Thyroid gland (tissue), 4 donors: ENCODE measurements at places on chromosomes 5 and 9.

- no peak for DNase-seq
Measured at GRCh38 chr9:10835791-10836463, 223.1 kb upstream of the PTPRD start.

- no peak for DNase-seq
Measured at GRCh38 chr5:114948363-114948762, 221.3 kb downstream of the TRIM36 start.

- no peak for DNase-seq
Measured at GRCh38 chr5:61623401-61624069, 291.5 kb downstream of the ZSWIM6 start.

DNA sequence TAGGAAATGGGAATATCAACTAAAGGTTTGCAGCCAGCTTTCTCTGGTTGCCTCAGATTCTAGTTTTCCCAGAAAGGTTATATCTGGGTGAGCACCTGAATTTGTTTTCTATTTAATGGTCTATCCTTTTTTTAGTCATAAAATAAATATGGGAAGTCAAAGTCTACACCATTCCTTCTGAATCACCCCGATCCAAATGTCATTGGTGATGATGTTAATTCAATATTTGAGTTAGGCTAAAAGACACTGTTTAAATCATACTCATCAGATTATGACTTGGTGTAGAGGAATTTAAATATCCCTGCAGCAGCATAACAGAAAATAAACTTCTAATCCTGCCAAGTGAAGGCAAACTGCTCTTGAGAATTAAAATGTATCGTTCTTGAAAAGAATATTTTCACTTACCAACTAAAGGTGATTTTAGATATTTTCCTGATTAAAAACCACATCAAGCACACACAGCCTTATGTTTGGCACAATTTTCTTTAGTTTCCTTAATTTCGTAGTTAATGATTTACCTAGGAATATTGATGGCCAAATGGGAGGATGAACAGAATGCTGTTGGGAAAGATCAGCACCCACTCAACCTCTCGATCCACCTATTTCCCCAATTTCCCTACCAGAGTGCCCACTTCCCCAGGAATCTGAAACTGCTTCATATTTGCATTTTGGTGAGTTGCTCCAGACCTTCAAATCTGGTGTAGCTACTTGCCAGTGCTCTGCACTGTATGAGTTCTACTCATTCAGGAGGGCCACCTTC, 103.1 kb upstream of the TSLP start:
- DNase-seq, result no peak

GRCh38 chr9:129885018-129885669, 49.9 kb downstream of the USP20 start:
- DNase-seq, result peak; percentile 44

DNA sequence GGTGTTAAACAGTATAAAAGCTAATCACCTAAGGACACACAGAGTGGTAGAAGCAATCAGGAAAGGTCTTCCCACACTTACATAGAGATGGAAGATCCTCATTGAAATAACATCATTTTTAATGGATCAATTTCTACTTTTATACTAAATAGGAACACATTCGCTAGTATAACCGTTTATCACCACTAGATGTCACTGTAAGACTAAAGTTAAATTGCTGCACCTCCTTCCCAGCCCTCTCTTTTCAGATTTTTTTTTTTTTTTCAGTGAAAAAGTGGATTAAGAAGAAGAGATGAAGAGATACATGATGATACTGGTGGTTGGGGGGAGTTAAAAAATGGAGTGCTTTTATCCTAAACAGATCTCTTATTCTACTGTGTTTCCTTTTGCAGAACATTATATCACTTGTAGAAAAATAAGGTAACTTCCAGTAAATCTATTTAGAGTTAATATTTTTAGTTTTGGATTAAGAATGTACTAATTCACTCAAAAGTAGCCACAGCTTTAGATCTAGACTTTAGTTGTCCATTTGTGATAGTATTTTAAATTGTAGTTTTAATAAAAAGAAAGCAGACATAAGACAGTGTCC, 116.9 kb upstream of the ARRDC3 start:
- no peak for DNase-seq

GRCh38 chr5:5798462-5798861, 376.0 kb downstream of the ICE1 start:
- DNase-seq, result no peak

- DNase-seq, result no peak
Measured at GRCh38 chr5:57862471-57862911, 379.9 kb upstream of the ACTBL2 start.

GRCh38 chr9:77291714-77292113, 114.4 kb downstream of the VPS13A start:
- DNase-seq, result no peak

- no peak for DNase-seq
Measured at GRCh38 chr5:125375143-125375542, 628.7 kb upstream of the ZNF608 start.
